ENCODE measurements at places on chromosomes 1 and 21.

- DNase-seq, result peak; percentile 46
Measured at GRCh38 chr1:6101826-6102531, 56.3 kb downstream of the KCNAB2 start.

DNA sequence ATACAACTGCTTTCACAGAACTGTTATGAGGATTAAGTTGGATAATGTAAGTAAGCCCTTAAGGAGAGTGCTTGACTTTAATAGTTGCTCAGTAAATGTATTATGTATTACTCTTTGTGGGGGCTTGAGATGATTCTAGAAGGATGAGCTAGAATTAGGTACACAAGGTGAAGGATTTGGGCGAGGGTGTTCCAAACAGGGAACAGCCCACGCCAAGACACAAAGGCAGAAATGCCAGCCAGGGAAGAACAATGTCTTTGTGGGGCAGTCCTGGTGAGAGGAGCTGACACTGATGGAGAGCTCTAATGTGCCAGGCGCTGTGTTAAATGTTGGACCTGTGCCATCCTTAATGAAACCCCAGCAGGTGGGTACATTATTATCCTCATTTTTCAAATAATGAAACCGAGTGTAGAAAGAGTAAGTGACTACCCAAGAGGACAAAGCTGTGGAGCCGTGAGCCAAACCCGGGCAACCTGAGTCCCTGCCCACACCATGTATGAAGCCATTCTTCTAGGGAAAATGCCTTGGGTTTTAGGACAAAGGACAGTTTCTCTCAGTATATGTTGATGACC lies 362.4 kb downstream of the HHAT start:
- DNase-seq, result no peak

DNA sequence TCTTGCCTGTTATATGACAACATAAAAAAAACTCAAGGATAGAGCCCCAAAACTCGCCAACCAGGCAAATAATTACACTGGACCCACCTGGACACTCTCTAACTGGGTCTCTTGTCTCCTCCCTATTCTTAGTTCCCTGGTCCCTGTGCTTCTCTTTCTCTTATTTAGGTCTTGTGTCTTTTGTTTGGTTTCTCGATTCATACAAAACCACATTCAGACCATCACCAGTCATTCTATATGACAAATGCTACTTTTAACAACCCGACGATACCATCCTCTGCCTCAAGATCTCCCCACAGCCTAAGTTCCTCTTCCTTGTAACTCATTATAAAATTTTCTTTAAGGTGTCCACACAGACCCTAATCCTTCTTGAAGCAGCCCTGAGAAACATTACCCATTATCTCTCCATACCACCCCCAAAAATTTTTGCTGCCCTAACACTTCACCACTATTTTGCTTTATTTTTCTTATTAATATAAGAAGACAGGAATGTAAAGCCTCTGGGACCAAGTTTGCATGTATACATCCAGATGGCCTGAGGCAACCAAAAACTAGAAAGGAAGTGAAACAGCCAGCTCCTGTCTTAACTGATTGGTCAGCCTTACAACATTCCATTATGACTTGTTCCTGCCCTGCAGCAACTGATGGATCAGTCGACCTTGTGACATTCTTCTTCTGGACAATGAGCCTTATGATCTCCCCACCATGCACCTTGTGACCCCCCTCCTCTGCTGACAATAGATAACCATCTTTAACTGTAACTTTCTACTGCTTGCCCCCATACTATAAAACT lies 638.2 kb downstream of the AMY1C start:
- DNase-seq, result no peak

GRCh38 chr1:54869173-54869851 lies 17.7 kb downstream of the DHCR24 start:
- DNase-seq, result no peak

DNA sequence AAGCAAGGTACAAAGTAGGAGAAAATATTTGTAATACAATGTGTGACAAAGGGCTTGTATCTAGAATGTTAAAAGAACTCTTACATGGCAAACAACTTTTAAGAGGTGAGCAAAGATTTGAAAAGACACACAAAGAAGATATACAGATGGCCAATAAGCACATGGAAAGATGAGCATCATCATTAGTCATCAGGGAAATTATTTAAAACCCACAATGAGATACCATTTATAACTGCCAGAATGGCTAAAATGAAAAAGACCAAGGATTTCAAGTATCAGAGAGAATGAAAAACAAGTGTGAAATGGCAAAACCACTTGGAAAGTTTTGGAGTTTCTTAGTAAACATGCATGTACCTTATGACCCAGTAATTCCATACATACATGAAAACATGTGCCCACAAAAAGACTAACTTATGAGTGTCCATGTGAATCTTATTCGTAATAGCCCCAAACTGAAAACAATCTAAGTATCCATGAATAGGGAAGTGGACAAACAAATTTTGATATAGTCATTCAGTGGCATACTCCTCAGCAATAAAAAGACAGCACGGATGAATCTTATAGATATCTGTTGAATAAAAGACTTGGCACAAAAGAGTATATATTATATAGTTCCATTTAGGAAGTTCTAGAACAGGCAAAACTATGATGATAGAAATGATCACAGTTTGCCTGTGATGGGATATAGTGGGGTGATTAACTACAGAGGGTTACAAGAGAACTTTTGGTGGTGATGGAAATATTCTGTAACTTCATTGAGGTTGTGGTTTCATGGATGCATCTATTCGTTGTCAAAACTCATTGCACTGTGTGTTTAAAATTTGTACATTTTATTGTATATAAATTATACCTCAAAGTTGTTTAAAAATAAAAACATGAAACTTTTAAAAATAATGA lies 82.0 kb downstream of the DISP1 start:
- DNase-seq, result peak; percentile 10

DNA sequence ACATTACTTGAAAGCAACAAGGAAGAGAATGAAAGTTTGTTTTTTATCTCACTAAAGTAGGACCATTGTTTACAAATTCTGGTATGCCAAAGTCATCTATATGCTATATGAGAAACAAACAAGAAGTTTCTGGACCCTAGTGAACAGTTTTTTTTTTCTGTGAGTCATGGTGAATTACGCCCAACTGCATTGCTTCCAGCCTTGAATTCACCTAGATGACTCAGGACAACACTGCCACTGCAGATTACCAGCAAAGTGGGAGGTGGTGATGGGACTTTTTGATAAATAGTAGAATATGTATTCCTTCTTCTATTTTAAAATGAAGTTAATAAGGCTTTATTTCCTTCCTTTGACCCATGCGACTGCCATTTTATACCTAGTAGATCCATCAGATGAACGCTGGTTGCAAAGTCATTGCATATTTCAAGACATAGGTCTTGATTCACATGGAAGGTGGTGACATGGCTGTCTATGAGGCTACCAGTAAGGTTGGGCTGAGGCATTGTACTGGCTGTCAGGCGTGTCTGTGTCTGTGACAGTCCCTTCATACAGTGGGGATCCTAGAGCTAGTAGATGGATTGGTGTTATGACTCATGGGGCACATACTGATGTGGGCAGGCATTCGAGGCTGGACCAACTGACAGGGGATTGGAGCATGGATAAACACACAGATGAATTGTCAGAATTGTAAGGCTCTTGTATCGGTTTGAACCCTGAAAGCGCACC lies 49.1 kb upstream of the APOBEC4 start:
- no peak for DNase-seq

All from common myeloid progenitor, CD34-positive (primary cell).